ENCODE measurements at places on chromosomes 12 and 14.
A peak's percentile ranks its signal among the peaks of the same experiment; 100 is the strongest.

DNA sequence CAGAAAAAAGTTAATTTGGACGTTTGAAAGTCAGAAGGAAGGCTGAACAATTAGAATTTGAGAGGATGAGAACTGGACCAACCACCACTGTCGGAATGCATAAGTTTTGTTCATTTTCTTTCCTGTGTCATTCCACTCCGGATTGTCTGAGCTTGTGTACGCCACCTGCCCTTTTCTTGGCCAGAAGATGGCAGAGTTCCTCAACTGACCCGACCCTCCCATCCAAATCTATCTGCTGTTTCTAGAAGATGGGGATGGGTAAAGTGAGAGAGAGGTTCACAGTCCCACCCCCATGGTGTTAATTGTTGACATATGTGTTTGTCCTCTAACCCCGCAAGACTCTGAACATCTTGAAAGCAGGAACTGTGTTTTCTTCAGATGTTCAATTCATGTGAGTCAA lies 388.0 kb downstream of the VRK1 start:
- DNase-seq, result no peak

- DNase-seq, result no peak
Observed at GRCh38 chr14:57833323-57833722, 32.6 kb downstream of the SLC35F4 start.

DNA sequence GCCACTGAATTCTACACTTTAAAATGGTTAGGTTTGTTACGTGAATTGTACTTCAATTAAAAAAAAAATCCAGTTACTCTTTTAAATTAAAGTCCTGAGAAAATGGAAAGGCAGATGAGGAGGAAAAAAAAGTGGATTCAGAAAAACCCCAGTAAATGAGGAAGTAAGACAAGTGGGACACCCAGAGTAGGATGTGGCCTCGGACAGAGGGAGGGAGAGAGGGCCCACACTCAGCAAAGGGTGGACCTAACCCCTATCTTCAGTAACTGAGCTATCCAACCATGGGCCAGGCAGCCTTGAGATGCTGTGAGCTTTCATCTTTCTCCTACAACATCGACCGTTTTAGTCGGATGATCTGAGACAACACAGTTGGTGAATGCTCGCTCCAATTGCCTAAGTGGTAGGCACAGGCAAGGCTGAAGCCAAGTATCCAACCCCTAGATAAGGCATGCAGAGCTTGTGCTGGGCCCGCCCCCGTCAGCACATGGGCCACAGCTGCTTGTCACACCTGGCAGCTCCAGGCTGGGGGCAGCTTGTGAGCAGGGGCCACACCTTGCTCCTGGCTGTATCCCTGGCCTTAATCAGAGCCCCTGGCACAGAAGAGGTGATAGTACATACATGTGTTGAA lies 142.1 kb downstream of the TTC7B start:
- peak; percentile 60 for DNase-seq

DNA sequence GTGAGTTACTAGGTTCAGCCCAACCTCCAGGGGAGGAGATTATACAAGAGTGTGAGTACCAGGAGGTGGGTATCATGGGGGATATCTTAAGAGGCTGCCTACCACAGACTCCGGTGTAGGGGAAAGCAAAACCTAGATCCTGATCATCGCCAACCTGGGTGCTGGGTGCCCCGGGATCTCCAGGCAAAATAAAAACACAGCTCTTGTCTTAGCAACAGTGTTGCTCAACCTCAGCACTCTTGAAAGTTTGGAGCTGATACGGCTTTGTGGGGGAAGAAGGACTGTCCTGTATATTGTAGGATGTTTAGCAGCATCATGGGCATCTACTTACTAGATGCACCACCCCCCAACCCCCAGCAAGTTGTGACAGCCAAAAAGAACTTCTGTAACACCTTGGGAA lies 74.5 kb downstream of the CCDC60 start:
- DNase-seq, result no peak

DNA sequence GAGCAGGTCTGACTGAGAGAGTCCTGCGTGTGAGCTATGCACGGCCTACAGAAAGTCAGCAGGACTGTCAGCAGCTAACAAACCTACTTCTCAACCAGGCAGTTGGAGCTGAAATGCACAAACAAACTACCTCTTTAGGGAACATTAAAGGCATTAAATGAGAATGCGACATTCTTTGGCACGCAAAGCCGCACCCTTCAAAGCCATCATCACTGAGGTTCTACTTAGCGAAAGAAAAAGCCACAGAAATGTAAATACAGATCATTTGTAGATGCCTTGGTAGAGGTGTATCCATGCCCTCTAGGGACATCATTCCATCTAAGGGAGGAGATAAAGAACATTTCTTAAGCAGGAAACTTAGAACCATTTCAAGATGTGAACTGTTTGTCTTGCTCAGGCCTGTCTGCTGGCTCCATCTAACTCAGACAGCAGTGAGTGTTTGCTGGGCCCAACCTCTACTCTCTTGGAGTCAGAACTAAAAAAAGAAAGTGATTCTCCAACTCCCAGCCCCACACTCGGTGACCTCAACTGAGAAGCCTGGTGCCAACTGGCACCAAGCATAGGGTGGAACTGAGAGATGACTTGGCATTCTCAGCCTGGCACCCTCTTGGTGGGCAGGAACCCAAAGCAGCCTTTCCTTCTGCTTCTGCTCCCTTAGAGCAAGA lies 63.5 kb upstream of the MBIP start:
- no peak for DNase-seq

All from suppressor macrophage treated with lipopolysaccharide for 1 hour (primary cell).